ENCODE measurements at places on chromosomes 12 and 14.

DNA sequence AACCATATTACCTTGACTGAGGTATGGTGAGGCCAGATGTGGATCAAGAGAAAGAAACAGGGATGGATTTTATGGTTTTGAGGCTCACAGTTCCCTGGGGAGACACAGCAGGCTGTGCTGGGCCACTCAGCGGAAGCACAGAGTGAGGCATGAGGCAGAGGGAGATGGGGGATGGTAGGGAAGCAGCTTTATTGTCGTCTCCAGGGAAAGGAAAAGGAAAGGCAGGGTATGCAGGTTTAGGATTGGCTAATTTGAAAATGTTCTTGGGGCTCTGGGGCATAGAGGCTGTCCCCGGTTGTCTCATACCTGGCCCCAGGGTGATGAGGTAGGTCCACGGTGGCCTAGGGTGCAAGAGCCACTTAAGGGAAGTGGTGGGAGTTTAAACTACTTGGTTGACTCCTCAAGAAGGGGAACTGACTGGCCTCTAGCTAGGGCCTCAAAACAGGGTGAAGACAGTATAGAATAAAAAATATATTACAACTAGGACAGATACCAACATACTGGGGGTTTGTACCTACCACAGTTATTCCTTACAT lies 322.8 kb downstream of the RGS6 start:
- no peak for DNase-seq

DNA sequence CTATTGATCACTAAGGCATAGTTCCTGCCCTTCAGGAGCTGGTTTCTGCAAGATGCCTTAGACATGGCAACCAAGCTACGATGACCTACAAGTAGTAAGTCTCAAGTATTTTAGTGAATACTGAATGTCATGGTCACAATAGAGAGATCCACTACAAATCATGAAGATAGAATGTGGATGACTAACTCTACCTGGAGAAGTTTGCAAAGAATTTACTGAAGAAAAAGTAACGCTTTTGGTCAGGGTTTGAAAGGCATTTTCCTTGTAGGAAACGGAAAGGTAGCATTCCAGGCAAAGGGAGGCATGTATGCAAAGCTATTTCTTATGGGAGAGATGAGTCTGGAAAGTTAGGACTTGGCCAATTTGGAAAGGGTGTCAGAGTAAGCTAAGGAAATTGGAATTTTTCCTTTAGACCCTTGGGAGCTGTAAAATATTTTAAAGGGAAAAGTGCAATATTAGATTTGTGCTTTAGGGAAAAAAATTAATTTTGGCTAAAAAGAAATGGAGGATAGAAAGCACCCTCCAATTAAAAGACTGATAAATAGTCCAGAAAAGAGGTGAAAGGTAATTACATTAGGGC lies 377.5 kb downstream of the EGLN3 start:
- DNase-seq: no peak

DNA sequence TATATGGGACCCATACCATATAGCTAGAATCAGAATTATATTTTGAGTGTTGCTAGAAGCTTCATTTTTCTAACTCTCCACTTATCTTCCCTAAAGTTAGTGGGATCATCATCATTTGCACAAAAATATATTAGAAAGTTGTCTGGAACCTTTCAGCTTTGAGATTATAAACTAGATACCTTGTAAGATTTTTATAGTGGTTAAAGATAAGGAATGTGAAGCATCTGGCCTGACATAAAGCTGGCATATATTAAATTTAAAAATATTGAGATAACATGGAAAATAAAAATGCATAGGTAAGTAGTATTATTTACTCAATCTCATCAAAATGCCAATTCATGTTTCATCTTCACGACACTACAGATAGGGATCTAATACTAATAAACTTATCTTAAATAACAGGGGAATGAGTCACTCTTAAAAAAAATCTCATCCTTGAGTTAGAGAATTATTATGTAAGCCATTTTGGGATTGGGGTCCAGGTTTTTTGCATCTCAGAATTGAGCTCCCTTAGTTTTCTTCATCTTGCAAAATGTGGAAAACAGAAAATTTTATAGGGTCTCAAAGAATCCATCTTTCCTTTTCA lies 318.5 kb downstream of the KCNC2 start:
- no peak for DNase-seq

- no peak for DNase-seq
These were observed 63.4 kb upstream of the NCOR2 start for GRCh38 chr12:124630791-124631313.

GRCh38 chr12:110853836-110854235 lies 7.0 kb downstream of the CCDC63 start:
- no peak for DNase-seq

DNA sequence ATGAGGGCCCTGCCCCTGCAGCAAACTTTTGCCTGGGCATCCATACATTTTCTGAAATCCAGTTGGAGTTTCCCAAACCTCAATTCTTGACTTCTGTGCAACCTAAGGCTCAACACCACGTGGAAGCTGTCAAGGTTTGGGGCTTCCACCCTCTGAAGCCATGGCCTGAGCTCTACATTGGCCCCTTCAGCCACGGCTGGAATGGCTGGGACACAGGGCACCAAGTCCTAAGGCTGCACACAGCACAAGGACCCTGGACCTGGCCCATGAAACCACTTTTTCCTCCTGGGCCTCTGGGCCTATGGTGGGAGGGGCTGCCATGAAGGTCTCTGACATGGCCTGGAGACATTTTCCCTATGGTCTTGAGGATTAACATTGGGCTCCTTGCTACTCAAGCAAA lies 266.3 kb downstream of the LRIG3 start:
- DNase-seq: no peak

- no peak for DNase-seq
These were observed 5.1 kb downstream of the IRAK3 start for GRCh38 chr12:66194122-66194521.

DNA sequence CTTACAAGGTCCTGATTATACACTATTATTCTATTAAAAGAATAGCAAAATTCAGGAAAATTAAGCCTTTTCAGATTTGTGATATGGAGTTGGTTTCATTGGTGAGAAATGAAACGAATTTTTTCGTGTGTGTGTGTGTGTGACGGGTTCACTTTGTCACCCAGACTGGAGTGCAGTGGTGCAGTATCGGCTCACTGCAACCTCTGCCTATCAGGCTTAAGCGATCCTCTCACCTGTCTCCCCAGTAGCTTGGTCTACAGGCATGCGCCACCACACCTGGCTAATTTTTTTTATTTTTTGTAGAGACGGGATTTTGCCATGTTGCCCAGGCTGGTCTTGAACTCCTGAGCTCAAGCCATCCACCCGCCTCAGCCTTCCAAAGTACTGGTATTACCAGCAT lies 9.7 kb downstream of the PCBP2 start:
- no peak for DNase-seq

GRCh38 chr14:23093991-23094665 lies 808 bp downstream of the ACIN1 start:
- peak; percentile 42 for DNase-seq

GRCh38 chr12:1162081-1162760 lies 171.2 kb downstream of the ERC1 start:
- no peak for DNase-seq

DNA sequence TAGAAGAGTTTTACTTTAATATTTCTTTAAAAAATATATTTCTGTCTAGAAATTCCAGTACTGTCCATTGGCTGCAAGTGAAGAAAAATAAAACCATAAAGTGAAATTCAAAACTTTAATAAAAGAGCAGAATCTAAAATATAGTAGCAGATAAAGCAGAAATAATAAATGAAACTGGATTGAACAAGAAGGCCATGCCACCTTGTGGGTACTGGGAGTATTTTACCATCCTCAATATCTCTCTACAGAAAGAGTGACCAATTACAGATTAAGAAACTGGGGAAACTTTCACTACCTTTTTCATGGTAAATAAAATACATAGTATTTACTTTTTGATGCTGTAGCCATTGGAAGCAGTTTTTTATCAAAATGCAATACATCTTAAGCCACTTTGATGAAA lies 220.5 kb downstream of the BCAT1 start:
- no peak for DNase-seq
